ENCODE measurements at places on chromosomes 13 and 19.

GRCh38 chr13:108033800-108034707 lies 181.3 kb downstream of the LIG4 start:
- DNase-seq: no peak

DNA sequence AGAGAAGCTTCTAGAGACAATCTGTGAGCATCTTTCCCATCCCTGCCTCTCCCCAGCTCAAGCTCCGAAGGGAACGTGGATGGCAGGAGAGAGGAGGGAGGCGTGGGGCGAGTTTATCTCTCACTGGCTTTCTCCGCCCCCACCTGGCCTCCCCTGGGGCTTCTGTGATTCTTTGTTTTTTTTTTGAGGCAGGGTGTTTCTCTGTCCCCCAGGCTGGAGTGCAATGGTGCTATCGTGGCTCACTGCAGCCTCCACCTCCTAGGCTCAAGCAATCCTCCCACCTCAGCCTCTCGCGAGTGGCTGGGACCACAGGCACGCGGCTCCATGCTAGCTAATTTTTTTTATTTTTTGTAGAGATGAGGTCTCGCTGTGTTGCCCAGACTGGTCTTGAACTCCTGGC lies 23.0 kb downstream of the EFNA2 start:
- DNase-seq: no peak

- DNase-seq: peak; percentile 17
Measured at GRCh38 chr13:36717966-36718545, 44.2 kb downstream of the SERTM1 start.

GRCh38 chr13:25249001-25249543 lies 38.2 kb downstream of the MTMR6 start:
- peak; percentile 17 for DNase-seq

DNA sequence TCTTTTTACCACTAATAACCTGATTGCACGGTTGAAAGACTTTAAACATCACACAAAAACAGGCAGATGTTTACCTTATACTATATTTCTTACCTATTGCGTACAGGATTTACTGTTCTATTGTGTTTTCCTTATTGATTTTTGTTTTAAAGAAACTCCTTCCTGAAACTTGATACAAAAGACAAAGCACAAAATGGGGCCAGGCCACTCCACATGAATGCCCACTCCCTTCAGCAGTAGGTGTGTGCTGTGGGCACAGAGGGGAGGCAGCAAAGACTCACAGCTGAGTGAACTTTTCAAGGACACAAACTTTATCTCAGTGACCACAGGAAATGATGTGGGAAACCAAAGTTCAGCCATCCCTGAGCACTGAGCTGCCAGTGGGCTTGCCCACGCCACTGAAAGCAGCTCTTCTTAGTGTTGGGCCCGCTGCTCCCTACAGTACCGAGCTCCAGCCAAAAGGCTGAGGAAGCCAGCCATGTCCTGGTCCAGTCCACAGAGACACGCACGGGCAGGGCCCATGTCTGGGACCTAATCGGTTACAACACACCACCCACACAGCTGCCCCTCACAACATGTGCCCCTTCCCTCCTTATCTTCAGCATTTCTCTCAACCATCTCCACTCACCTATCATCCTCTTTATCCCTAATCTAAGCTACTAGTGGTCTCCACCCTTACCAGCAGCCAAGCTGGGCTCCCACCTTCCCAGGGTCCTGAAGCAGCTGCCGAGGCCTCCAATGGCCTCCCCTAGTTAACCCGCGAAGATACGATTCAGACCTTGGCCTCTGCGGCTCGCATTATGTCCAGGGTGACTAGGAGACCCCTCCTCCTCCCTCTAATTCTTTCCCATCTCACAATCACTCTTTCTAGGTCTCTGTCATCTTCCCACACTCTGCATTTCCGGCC lies 39.5 kb downstream of the ATP7B start:
- no peak for DNase-seq

DNA sequence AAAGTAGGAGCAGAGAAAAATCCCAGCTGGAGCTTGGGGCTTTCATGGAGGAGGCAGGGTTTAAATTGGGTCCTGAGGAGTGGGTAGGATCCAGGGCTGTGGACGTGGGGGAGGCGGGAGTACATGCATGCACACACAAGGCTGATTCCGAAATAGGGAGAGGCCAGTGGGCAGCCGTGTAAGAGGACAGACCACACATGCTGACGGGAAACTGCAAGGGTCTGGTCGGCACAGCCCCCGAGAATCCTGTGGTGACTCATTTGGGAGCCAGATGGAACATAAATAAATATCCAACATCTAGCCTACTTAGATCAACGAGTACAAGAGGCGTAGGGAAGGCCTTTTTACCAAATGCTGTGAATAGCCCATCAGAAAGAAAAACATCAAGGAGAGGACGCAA lies 216.3 kb upstream of the ZNF507 start:
- DNase-seq: no peak

GRCh38 chr13:66113882-66114526 lies 1116.1 kb downstream of the PCDH9 start:
- DNase-seq: peak; percentile 82

GRCh38 chr19:38221421-38221820 lies 2.6 kb downstream of the DPF1 start:
- no peak for DNase-seq

DNA sequence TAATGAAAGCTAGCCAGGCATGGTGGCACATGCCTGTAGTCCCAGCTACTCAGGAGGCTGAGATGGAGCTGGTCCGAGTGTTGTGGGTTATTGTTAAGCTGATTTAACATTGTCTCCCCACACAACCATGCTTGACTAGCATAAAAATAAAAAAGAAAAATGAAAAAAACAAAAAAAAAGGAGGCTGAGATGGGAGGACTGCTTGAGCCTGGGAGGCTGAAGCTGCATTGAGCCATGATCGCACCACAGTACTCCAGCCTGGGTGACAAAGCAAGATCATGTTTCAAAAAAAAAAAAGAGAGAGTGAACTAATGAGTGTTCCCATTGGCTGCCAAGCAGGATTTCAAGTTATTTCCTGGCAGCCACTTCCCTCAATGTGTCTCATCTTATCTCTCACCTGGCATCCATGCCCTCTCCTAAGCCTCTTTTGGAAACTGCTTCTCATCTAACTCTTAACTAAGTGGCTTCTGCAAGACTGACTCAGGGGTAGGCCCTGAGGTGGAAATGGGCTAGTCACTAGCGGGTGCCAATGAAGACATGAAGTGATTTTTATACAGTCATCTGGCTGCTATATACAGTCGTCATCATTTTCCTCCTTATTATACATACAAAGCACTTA lies 4.9 kb downstream of the THAP8 start:
- no peak for DNase-seq

- DNase-seq: peak; percentile 30
Measured at GRCh38 chr13:60583911-60584753, 187.1 kb downstream of the TDRD3 start.

DNA sequence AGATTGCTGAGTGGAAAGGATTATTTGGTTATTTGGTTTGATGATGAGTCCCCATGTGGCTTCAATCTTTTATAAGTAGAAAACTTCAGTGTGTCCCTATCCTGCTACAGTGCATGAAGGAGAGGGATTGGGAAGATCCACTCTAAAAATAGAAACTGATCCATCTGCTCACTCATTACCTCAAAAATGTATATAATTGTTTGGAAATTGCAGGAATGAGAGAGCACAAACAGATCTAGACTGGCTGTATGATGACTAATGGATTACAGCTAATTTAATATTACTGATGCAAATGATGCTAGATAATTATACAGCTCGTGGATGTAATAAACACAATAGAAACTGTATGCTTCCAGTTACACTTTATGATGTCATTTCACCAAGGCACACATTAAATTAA lies 625.3 kb upstream of the PRR20A start:
- no peak for DNase-seq

GRCh38 chr19:30516531-30516930 lies 144.3 kb downstream of the ZNF536 start:
- DNase-seq: peak; percentile 66

GRCh38 chr19:48137411-48137810 lies 26.8 kb upstream of the PLA2G4C start:
- no peak for DNase-seq

GRCh38 chr13:80454245-80454644 lies 113.3 kb upstream of the SPRY2 start:
- DNase-seq: no peak

DNA sequence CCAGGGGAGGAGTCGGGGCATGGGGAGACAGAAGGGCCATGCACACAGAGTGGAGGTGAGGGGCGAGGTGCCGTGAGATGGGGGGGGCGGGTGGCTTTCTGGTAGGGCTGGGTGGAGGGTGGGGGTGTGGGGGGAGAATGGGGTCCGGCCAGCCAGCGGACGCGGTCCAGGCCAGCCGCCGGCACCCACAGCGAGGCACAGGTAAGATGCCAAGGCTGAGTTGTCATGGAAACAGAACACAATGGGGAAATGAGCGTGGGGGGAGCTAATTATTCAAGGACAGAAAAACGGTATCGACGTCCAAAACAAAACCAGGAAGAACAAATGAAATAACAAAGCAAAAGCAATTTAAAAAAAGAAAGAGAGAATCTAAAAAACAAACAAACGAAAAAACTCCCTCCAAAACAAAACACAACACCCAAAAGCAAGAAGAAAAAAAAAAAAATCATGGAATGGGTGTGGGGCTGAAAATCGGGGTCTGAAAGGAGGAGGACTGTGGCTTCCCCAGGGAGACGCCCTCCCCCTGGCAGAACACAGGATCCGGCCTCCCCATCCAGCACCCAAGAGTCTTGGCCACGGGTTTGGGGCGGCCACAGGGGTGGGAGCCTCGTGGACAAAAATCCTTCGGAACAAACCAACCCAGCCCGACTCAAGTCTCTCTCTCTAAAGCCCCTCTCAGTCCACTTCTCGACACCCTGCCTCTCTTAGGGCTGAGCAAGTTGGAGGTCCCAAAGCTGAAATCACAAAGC lies 92.5 kb downstream of the PTPRS start:
- no peak for DNase-seq

- no peak for DNase-seq
Measured at GRCh38 chr19:23460656-23461055, 65.4 kb upstream of the ZNF91 start.

DNA sequence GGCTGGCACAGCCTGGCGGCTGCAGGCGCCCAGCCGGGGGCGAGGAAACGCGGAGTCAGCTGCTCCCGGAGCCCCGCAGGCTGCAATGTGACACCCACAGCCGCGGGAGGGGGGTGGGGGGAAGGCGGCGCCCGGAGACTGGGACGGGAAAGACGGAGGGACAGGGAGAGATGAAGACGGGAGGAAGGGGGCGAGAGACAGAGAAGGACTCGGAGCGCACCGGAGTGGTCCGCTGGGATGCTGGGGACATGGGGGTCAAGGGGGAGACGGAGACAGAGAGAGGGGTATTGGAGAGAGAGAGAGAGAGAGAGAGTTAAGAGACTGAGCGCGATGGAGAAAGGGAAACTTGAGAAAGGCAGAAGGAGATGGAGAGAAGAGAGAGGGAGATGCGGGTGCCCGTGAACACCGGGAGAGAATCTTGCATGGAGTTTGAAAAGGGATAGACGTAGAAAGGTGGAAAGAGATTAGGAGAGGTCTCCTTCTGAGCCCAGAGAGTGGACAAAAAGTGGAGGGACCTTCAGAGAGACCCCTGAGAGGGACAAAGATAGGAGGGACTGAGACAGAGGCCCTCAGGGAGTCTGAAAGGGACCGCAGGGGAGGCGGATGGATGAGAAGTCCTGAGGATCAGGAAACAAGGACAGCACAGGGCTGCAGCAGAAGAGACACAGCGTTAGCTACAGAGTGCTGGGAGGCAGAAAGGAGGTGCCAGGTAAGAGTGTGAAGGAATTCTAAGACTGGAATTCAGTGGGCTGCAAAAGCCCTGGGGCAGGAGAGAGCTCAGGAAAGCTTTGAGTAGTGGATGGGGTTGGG lies 1.0 kb downstream of the SCN1B start:
- DNase-seq: no peak

DNA sequence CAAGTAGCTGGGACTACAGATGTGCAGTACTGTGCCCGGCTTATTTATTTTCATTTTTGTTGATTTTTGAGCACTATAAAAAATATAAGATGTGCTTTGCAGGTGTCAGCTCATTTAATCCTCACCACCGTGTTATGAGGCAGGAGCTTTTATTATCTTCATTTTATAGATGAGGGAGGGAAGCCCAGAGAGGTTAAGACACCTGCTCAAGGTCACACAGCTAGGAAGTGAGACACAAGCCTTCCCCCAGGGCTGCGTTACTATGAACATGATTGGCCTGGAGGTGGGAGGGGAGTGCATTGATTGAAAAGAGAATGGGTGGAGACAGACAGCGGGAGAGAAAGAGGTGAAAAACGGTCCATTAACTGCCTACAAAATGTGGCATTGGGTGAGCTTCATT lies 7.2 kb downstream of the ANKRD24 start:
- DNase-seq: no peak

GRCh38 chr13:110268061-110268460 lies 38.9 kb downstream of the COL4A1 start:
- no peak for DNase-seq

All from fibroblast of skin of left biceps (primary cell).